ENCODE measurements at places on chromosomes 6 and 20. TPM values are rescaled to one million over a fixed set of nuclear protein-coding genes. Genes with fewer than 3 reads are reported as not detected.

- peak; percentile 74 for ATAC-seq
Observed at GRCh38 chr20:33945391-33946081, 48.2 kb upstream of the RALY start.

The C6orf132 gene
- total RNA-seq, result 216 TPM

The BHLHE23 gene
- not detected for total RNA-seq

DNA sequence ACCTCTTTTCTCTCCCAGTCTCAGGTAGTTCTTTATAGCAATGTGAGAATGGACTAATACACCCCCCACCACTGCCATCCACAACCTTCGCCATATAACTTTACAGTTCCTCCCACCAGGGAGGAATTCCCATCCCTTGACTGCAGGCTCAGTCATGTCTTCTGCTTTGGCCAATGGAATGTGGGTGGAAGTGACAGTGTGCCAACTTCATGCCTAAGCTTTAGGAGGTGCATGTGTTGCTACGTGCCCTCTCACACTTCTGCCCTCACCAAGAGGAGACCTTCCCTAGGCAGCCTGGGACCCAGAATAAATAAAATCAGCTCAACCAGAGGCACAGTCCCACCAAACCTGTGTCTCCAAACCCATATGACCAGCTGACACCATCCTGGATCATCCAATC lies 33.0 kb upstream of the LRRN4 start:
- peak; percentile 80 for ATAC-seq

The EEF1E1 gene
- 21.4 TPM for total RNA-seq

The CYP39A1 gene
- 3.4 TPM for total RNA-seq

DNA sequence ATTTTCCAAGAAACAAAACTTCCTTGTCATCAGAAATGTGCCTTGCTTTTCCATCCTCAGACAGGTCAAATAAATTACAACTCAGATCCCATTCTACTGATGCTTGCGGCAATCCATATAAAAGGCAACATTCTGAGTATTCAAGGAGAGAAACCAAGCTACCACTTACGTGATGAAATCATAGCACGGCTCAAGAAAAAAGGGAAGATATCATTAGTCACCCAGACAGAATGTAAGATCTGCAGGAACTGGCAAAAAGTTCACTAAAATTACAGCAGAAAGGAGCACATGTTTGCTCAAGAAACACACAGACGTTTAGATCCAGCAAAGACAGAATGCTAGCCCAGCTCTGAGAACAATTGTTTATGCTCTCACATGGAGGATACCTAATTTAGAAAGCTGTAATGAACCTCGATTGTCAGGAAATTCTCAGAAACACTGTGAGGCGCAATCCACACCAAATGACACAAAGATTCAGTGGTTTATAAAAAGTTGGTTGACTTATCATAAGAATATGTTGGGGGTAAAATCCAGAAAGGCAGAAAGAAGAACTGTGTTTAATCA lies 304.2 kb downstream of the ADGRG6 start:
- no peak for ATAC-seq

DNA sequence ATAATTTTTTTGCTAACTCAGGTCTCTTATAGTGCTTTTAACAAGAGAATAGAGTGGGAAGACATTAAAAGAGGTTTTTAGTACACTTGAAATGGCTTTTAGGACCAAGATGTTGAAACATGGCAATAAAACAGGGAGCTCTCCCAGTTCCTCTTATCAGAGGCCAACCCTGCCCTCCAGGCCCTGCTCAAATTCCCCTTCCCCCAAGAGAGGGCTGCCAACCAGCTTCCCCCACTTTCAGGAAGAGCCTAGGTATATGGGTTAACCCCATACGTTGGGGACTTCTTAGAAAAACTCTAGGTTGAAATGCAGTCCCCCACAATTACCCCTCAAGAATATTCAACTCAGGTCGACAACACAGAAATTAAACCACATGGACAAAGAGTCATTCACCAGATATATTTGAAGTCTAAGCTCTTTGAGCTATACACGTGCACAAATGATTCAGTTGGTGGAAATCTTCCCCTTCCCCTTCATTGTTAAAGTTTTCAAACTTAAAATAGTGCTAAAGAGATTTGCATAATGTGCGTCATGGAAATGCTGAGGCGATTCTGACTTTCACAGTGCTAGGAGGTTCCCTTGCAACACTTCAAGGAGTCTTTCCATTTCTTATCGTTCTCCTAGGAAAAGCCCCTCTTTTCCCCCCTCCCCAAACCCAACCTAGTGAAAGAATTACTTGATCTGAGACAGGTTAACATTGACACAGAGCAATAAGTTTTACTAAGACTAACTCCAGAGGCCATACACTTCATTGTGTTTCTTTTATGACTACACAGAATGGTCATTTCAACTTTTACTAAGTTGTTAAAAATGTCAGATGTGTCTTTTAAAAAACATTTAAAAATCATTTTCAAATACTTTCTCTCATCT lies 49.8 kb upstream of the ENPP5 start:
- no peak for ATAC-seq

The HLA-DPB1 gene
- total RNA-seq, result 10.5 TPM

DNA sequence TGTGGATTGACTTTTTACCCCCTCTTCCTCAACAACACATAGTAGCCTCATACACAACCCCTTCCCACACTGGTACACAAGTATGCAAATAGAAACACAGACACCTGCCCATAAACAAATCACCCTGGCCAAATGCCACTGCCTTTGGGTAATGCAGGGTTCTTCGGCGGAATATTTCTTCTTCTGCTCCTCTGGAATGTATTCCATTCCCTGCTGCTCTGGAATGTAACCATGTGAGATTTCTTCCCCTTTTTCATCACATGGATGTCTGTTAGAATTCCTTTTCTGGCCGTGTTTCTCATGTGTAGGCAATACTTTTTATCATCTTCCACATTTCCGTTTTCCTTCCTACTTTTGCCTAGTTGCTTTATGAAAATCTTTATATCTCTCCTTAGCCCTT lies 76.1 kb upstream of the TPD52L1 start:
- ATAC-seq, result no peak

DNA sequence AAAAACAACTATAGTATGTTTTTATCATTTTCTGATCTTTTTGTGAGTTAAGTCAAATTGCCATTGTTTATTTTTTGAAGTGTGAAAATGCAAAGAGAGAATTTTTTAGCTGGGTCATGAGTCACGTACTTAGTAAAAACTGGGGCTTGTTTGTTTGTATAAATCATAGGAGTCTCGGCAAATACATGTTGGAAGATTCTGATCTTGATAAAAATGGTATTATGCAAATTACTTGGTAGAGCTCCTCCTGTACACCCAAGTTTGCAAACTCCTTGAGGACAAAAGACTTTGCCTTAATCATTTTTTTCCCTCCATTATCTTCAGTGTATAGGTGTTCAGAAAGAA lies 25.8 kb downstream of the TBPL1 start:
- no peak for ATAC-seq

- no peak for ATAC-seq
Observed at GRCh38 chr20:58569241-58570125, 54.3 kb upstream of the APCDD1L start.

The IFT52 gene
- total RNA-seq, result 15.3 TPM

- ATAC-seq, result no peak
Observed at GRCh38 chr20:31760519-31761240, 21.6 kb downstream of the TPX2 start.

GRCh38 chr6:91476000-91476399 lies 889.1 kb upstream of the MAP3K7 start:
- ATAC-seq, result no peak

DNA sequence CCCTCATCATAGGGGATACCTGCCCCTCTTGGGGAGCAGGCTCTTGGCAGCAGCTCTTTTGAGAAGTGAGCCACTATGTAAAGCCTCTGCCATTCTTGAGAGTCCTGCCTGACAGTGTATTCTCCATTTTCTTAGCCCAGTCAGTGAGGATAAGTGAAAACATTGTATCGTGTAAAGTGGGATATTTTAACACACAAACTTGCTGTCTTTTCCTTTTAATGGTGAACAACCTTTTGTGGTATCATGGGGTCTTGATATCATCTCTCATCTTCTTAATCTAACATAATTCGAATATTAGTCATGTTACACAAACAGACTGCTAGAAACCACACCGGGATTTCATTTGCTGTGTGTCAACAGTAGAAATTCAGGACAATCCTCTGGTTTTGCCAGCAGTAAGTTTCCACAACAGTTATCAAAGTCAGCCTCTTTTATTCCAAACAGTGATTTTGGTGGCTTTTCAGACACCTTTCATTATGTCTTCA lies 136.2 kb downstream of the HIVEP1 start:
- ATAC-seq, result no peak

The PDE7B gene
- 0.68 TPM for total RNA-seq

DNA sequence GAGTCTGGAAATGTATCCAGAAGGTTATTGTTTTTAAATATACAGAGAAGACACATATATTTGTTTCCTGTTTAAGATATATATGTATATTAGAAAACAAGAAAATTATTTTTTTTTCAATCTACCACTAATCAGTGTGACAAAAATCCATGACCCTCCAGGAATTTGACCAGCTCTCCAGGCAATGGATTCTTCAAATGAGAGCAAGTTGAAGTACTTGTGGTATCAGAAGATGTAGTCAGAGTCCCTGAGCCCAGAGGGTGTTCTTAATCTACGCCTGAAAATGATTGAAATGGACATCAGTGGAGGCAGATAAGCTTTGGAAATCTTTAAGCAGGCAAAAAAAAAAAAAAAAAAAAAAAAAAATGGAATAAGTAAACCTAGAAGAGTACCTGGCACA lies 186.5 kb upstream of the QKI start:
- ATAC-seq, result no peak

The SAMD5 gene
- total RNA-seq, result 6.5 TPM

The AHCY gene
- 138 TPM for total RNA-seq

DNA sequence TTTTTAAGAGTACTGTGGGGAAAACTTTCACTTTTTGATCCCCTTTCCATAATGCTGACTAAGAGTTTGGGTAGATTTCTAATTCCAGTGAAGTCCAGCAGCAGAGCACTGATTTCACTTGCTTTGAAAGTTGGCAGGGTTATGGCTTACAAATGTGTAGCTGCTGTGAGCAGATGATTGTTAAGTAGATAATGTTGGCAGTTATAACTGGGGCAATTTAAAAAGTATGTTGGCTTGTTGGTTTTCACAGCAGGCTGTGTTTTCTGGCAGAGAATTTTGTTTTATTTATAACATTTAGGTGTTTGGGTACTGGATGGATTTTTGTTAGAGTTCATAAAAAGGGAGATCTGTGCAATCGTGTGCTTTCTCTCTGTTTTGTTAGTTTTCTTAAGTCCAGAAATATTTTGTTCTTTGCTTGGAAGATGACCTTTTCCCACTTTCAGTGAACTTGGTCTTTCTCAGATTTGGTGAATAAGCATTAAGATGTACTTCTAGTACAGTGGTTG lies 31.4 kb downstream of the AFDN start:
- ATAC-seq, result no peak

GRCh38 chr6:138719011-138719635 lies 54.4 kb upstream of the CCDC28A start:
- ATAC-seq, result no peak

The BPIFB2 gene
- 2.0 TPM for total RNA-seq

DNA sequence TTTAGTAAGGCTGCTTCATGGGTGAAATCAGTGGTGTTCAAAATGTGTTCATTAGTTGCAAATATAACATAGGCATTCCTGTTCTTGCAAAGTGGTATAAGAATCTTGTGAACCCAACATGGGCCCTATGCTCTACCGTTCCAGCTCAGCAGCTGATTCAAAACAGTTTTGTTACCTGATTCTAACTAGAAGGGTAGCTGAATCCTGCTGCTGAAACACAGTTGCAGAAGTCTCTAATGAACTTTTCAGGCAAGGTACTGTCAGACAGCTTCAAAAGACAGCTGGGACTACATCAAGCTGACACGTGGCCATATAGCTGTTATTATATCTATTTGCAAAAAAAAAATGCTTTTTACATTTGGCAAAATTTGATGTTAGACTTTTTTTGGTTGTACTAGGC lies 22.7 kb downstream of the THEMIS start:
- ATAC-seq, result no peak

The MCCD1 gene
- not detected for total RNA-seq

DNA sequence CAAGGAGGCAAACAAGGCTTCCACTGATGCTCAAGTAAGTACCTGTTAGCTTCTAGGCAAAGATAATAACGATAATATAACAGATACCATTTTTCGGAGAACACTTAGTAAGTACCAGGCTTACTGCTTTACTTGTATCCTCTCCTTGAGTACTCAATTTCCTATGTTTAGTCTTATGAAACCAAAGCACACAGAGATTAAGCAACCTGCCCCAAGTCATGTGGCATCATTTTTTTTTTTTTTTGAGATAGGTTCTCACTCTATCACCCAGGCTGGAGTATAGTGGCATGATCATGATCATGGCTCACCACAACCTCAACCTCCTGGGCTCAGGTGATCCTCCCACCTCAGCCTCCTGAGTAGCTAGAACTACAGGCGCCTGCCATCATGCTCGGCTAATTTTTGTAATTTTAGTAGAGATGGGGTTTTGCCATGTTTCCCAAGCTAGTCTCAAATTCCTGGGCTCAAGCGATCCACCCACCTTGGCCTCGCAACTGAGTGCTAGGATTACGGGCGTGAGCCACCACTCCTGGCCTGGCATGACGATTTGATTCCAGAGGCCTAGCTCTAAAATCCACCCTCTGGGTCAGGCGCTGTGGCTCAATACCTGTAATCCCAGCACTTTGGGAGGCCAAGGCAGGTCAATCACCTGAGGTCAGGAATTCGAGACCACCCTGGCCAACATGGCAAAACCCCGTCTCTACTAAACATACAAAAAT lies 14.0 kb downstream of the SPAG4 start:
- no peak for ATAC-seq

DNA sequence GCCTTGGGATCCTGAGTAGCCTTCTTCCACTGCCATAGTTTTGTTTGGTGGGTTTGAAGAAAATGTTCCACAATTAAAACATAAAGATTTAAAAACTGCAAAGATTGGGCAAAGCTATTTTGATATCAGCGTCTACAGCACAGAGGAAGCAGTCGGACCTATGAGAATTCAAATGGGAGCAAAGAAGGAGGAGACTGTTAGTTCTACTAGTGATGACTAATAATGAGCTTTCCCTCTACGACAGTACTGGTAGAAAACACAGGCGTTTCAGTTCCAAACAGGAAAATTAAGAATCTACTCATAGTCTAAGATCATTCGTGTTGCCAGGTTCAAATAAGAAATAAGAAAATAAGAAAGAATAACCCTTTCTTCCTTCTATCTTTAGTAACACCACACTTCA lies 121.2 kb downstream of the INSM1 start:
- ATAC-seq, result no peak

- ATAC-seq, result no peak
Observed at GRCh38 chr20:23374441-23374840, 12.5 kb downstream of the GZF1 start.

GRCh38 chr20:17909869-17910321 lies 58.7 kb downstream of the SNX5 start:
- no peak for ATAC-seq

The SYCP2 gene
- 0.60 TPM for total RNA-seq

GRCh38 chr20:58688840-58689239 lies 3.8 kb upstream of the NPEPL1 start:
- no peak for ATAC-seq

The FOXF2 gene
- total RNA-seq, result 0.64 TPM

The B3GAT2 gene
- total RNA-seq, result not detected

- ATAC-seq, result no peak
Observed at GRCh38 chr6:122069932-122070331, 329.5 kb upstream of the HSF2 start.

All from esophagus mucosa (tissue), 1 donor.